ENCODE measurements at places on chromosomes 4 and X.

DNA sequence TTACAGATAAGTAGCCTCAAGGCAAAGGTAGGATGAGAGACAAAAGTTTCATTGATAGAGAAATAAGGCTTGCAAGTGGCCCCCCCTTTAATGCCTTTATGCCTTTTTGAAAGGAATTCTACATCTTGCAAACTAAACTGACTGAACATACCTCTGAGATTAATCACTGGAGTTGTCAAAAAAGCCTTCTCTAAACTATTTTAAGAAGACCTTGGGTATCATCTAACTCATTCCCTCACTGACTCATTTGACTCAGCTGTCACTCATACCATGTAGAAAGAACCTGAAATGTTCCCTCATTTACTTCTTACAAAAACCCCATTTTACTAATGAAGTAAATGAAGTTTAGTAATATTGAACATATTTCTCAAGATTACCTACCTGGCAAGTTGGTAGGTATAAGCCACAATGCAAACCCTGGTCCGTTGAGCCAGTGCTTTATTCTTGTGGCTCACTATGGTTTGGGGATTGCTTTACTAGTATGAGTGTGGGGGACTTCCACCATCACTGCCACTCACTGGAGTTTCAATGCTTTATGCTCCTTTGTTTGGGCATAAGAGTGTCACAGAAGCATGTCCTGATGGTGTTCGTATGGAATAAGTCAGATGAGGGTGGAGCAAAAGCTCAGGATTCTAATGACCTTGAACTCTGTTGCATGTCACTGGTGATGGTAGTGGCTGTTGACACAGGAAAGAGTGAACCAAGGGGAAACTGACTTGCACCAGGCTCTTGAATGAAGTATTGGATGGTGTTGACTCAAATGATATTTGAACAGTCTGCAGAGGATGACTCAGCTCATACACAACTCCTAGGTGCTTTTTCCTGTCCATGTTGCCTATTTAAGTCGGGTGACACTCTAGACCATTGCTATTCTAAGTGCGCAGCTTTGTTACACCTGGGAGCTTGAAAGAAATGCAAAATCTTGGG lies 305.5 kb upstream of the EMCN start:
- DNase-seq = no peak

- no peak for DNase-seq
Observed at GRCh38 chrX:39504850-39505259, 592.9 kb downstream of the BCOR start.

- DNase-seq = no peak
Observed at GRCh38 chrX:134669378-134670098, 11.3 kb upstream of the PLAC1 start.

DNA sequence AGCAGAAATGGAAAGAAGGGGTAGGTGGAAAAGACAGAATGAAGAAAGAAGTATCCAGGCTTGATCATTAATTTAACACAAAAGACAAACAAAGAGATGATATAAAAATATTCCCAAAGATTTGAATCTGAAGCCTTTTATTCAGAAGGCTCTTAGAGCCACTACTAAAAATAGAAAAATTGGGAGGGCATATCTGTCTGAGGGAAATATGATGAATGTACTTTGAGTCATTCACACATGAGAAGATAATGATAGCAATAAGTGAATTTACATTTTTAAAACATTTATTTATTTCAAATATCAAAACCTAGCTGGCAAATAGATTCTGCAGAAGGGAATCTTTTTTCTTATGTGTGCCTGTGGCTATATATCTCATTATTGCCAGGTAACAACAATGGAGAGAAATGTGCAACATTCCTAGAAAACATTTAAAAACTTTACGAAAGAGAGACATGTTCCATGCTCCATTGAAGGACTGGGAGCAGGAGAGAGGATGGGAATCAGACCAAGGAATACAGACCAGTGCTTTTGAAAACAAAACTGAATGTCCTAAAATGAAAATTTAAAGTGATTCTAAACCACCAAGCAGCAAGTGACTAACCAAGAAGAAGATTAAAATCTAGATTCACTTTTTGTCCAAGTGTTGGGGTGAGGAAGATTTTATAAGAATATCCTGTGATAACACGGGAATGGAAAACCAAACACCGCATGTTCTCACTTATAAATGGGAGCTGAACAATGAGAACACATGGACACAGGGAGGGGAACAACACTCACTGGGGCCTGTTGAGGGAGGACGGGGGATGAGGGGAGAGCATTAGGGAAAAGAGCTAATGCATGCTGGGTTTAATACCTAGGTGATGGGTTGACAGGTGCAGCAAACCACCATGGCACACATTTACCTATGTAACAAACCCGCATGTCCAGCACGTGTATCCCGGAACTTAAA lies 41.2 kb downstream of the ANXA5 start:
- no peak for DNase-seq

GRCh38 chr4:124019749-124020549 lies 623.4 kb downstream of the SPRY1 start:
- DNase-seq = no peak

GRCh38 chr4:66252291-66252690 lies 582.0 kb upstream of the EPHA5 start:
- no peak for DNase-seq

DNA sequence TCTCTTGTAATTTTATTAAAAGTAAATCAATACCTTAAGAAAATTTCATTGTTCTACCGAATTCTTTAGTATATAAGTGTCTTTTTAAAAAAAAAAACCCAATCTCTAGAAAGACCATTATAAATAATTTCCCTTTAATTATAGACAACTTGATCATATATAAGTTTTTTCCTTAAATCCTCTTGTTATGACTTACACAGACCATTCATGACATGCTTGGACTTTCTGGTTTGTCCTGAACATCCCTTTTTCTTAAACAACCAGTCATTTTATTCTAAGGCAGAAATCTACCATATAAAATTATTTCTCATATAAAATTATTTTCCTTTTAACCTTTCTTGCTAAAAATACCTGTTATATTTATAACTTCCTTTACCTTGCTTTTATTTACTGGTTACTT lies 15.4 kb upstream of the FHDC1 start:
- DNase-seq = no peak

- no peak for DNase-seq
Observed at GRCh38 chr4:26583538-26583864, 383 bp upstream of the TBC1D19 start.

- no peak for DNase-seq
Observed at GRCh38 chr4:113979905-113980615, 613 bp upstream of the ARSJ start.

GRCh38 chr4:7273738-7274297 lies 81.5 kb downstream of the SORCS2 start:
- no peak for DNase-seq

GRCh38 chrX:13419276-13419675 lies 99.4 kb upstream of the ATXN3L start:
- DNase-seq = no peak

DNA sequence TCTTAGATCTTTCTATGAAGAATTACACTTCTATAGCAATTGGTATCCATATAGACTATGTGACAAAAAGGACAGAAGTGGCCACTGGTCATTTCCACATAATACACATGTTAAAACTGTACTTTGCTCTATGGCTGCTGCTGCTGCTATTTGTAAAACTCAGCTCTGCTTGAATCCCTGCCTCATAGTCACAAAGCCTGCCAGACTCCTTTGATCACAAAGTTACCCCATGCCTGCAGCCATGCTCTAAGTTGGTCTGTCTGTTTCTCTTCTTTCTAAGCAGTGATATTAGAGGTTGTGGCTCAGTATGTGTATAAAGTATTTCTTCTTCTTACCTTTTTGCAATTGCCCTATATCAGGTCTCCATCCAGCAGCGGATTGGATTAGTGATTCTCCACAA lies 210.9 kb downstream of the GRID2 start:
- no peak for DNase-seq

DNA sequence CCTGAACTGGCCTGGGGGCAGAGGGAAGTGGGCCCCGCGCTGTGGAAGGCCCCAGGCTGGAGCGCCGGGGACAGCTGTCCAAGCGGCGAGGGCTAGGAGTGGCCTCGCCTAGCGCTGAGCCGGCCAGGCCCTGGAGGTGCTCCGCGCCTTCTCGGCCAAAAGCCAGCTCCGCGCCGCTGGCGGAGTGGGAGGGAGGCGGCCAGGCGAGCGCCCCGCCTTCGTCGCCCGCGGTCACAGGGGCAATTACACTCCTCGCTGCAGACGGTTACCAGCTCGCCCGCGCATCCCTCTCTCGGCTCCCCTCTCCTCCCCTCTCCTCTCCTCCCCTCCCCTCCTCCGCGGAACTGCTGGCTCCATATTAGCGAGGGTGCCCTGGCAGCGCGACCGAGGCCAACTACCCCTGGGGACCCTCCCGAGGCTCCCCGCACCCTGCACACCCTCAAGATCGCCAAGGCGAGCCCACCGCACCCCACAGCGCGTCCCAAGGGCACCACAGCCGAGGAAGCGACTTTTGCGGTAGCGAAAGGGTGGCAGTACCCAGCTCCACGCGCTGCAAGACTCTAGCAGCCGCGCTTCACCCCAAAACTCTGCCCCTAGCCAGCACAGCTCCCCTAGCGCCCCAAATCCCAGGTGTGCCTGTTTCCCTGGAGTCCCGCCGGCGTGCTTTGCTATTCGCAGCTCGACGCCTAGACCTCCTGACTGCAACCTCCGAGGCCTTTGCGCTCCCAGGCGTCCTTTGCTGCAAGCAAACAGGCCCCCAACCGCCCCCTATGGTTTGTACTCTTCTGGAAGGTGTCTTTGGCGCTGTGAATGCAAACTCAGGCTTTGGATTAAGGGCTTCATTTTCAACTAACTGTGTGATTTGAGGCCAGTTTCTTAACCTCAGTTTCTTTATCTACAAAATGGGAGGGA lies 91.4 kb downstream of the BCOR start:
- DNase-seq = no peak

GRCh38 chr4:2977211-2978088 lies 14.1 kb downstream of the GRK4 start:
- DNase-seq = no peak

DNA sequence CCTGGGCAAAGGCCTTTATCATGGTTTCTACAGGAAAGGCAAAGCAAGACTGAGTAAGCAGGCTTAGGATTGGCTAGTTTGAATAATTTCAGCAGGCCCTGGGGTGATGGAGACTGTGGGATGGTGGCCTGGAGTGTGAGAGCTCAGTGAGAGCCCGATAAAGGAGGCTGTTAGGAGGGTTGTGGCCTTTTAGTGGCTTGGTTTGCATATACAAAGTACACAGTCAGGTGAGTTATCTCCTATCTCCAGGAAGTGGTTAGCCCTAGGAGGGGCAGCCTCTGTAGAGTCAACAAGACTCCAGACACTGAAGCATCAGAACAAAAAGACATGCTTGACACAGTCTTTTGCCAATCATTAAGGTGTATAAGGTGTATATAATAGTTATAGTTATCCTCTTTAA lies 157.2 kb downstream of the CFAP299 start:
- peak; percentile 24 for DNase-seq

DNA sequence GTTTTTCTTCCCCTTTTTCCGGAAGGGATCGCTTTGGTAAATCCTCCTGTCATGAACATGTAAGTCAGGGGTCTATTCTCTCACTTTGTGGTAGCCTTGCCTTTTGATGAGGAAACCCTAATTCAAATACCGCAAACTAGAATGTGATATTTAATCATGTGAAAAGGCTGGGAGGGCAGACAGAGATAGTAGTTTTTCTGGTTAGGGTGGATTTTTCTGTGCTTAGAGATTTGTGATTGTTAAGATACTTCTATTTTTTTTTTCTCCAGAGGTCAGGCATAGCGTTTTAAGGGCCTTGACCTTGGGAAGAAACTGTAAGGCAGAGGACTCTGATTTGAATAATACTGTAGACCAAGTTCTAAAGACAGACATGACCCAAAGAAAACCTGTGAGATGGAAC lies 41.8 kb upstream of the PACRGL start:
- DNase-seq = no peak

GRCh38 chr4:159169404-159170302 lies 66.8 kb downstream of the RAPGEF2 start:
- DNase-seq = no peak

GRCh38 chr4:158870626-158871334 lies 102.0 kb downstream of the FNIP2 start:
- DNase-seq = no peak

DNA sequence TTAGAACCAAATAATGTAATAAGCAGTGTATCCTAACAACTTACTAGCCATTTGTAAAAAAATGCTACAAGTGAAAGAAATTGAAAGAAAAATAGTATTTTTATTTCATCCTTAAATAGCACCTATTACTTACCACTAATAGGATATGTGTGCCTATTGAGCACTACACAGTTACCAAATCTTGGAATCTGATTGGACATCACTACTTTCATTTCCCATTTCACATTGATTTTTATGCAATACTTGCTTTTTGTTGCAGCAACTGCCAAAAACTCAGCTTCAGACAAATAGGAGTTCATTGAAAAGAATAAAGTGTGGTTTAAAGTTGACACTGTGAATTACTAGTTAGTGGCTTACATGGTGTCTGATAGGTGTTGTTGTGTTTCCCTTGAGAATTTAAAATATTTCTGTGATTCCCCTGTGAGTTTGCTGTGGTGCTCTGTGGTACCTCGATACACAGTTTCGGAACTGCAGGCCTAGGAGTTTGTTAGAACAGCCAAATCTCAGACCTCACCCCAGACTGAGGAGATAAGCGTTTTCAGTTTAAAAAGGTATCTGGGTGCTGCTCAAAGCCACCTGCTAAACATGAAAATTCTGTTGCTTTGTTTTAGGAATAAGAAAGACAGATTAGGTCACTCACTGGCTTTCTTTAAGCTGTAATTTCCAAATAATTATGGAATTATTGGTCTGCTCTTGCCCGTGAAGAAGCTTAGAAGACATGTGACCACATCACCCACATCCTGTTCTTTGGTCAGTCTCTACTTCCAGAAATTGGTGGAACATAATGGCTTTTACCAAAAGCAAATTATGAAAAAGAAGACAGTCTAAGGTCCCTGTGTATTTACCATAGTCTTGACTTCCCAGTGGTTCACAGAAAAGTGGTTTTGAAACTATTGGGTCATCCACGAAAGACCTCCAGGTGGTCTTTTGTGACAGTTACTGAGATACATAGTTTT lies 97.8 kb downstream of the SYTL5 start:
- DNase-seq = no peak

- no peak for DNase-seq
Observed at GRCh38 chrX:97401586-97402136, 518.0 kb downstream of the RPA4 start.

- DNase-seq = no peak
Observed at GRCh38 chrX:4181782-4182407, 468.4 kb upstream of the PRKX start.

GRCh38 chr4:157895205-157895604 lies 277.6 kb downstream of the GASK1B start:
- DNase-seq = no peak

DNA sequence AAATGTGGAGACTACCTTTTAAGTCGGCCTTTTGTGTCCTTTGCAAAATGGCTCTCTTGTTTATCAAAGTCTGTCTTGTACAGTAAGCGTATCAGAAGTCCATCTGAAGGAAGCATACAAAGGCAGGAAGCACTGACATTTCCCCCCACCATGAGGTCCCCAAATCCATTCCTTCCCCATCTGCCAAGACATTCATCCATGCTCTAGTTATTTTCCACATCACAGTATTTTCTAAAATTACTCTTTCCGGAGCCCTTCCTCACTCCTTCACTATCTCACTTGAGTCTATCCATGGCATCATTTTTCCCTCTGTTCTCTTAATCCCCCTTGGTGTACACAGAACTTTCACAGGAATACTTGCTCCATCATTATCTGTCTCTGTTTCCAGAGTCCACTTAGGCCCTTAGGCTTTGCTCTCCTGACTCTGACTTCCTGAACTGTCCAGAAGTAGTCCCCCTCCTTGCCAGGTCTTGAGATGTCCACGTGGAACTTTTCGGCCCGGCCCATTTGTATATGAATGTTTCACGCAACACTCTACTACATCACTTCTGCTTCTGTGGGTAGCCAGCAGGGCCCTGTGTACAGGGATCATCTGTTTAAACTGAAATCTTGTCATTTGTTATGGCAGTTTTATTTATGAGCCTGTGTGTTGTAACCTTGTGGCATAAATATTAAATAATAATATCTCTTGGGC lies 2.1 kb downstream of the SEL1L3 start:
- no peak for DNase-seq
